ENCODE measurements at places on chromosomes 13 and 19. TPM values are rescaled to one million over a fixed set of nuclear protein-coding genes. Genes with fewer than 3 reads are reported as not detected.

The LYPD5 gene
- total RNA-seq = 25.8 TPM

The GPR4 gene
- 4.0 TPM for total RNA-seq

The CDKN2D gene
- 44.6 TPM for total RNA-seq

The SLC6A16 gene
- total RNA-seq = 1.0 TPM

The NDUFA11 gene
- total RNA-seq = 171 TPM

The SPIB gene
- total RNA-seq = not detected

The CNFN gene
- total RNA-seq = 1.1 TPM

The CFAP97D2 gene
- total RNA-seq = 2.2 TPM

The MPHOSPH8 gene
- total RNA-seq = 70.2 TPM

The IGSF23 gene
- total RNA-seq = not detected
